CD4-positive, alpha-beta T cell treated with Interferon alpha-2 for 1 hour (primary cell): ENCODE measurements at places on chromosomes 12 and 14.

- DNase-seq, result no peak
Measured at GRCh38 chr12:56987011-56987410, 19.3 kb downstream of the ZBTB39 start.

DNA sequence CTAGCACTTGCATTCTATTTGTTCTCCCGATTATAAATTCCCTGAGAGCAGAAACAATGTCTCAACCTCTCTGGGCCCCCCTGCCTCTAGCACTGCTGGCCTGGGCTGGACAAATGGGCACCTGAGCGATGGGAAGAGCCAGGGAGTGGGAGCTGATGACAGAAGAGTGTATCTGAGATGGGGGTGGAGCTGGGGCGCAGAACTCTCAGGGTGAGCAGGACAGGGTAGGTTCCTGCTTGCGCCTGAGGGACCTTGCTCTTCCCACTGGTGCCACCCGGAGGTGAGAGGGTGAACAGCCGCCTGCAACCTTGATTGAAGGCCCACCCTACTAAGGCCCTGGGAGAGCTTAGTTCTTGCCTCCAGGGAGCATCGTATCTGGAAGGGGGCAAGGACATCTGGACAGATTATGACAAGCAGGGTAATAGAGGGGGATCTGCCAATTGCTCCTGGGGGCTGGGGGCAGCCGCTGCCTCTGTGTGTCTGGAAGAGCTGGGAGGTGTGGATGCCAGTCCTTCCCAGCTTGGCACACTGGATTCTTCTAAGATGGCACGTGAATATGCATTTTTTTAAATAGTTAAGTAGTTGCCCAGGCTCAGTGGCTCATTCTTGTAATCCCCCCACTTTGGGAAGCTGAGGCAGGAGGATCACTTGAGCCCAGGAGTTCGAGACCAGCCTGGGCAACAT lies 43.0 kb upstream of the TSPAN9 start:
- no peak for DNase-seq

GRCh38 chr14:92040431-92041051 lies 682 bp upstream of the TRIP11 start:
- DNase-seq, result peak; percentile 37

- DNase-seq, result peak; percentile 26
Measured at GRCh38 chr14:89504602-89505313, 87.7 kb upstream of the FOXN3 start.

GRCh38 chr14:103074729-103075367 lies 9.2 kb upstream of the LBHD2 start:
- peak; percentile 16 for DNase-seq

DNA sequence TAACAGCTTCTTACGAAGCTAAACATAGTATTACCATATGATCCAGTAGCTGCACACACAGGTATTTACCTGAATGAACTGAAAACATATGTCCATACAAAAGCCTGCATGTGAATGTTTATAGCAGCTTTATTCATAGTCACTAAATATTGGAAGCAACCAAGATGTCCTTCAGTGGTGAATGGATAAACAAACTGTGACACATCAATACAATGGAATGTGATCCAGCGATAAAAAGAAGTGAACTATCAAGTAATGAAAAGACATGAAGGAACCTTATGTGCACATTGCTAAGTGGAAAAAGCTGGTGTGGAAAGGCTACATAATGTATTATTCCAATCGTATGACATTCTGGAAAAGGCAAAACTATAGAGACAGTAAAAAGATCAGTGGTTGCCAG lies 38.1 kb upstream of the JDP2 start:
- no peak for DNase-seq

DNA sequence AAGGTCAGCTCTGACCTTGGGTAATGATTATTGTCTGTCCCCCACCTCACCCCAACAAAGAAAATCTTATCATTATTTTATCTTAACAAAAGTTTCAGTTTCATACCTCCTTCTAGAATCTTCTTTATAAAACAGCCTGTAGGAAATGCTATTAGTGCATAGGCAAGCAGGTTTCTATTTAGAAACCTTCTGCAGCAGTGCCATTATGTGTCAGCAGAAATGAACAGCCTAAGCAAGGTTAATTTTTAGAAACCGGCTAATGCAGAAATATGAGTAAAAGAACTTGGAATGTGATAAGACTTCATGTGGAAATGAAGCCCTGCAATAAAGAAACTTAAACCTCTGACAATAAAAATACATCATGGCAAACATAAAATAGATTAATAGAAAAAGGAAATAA lies 814.4 kb downstream of the FSCB start:
- no peak for DNase-seq

DNA sequence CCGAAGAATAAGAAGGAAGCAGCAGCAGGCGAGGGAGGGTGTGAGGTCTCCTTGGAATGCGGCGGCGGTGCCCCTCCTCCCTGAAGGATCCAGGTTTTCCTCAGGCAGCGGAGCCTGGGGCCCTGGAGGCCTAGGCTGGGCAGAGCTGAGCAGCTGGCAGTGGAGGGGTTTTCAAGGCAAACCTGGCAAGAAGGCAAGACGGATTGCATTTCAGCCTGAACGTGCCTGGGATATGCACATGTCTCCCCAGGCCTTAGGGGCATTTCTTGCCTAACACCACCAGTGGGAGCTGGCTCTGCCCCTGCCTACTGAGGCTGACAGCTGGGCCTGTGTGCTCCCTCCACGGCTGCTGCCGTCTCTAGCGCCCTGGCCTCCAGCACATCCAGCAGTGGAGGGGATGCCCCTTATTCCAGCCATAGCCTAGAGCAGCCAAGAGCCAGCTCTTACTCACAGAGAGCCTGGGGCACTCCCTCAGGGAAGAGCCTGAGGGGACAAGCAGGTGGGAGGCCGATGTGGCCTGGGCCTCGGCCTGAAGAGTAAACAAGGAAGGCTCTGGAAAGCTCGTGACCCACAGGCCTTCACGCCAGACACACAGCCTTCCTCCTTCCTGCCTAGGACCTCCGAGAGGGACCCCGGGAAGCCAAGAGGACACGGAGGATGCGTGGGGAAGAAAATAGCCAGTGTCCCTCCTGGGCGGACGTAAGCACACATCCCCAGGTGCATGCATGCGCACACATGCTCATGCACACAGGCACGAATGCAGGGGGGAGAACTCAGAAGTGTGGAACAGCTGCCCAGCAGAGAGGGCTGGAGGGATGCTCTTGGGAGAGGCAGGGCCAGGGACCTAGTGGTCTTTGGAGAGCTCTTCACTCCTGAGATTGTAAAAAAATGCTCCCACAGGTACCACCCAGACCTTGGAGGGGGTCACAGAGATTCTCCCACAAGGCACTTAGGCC lies 23.0 kb upstream of the EIF2B2 start:
- DNase-seq, result no peak

GRCh38 chr12:69687390-69687789 lies 11.7 kb downstream of the BEST3 start:
- no peak for DNase-seq

- no peak for DNase-seq
Measured at GRCh38 chr12:103833891-103834290, 7.1 kb downstream of the NT5DC3 start.

DNA sequence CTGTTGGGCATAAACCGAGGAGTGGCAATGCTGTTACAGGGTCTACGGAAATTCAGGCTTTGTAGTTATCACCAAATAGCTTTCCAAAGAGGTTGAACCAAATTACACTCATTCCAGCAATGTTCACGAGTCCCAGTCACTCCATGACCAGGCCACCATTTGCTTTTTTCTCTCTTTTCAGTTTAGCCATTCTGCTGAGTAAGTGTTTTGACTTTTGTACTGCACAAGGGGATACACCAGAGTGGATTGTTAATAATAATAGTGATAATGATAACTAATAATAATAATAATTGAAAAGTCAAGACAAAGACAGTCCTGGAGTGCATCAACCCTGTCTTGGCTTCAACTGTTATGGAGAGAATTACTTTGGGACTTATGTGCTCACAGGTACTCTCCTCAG lies 343.5 kb downstream of the AACS start:
- no peak for DNase-seq

DNA sequence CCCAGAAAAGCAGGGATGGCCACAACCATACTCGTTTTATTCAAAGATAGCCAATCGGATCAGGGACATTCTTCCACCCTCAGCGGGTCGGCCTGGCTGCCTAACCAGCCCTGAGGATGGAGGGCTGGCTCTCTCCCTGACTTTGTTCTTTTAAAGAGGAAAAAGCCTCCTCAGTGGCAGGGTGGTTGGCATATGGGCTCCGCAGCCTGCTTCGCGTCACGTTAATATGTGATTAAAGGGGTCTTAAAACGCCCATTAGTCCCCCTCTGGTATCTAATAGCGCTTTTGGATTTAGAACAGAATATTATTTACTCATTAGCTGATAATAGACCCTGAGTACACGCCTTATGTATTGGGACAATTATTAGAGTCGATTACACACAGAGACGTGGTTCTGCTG lies 199.4 kb downstream of the PHETA1 start:
- no peak for DNase-seq

DNA sequence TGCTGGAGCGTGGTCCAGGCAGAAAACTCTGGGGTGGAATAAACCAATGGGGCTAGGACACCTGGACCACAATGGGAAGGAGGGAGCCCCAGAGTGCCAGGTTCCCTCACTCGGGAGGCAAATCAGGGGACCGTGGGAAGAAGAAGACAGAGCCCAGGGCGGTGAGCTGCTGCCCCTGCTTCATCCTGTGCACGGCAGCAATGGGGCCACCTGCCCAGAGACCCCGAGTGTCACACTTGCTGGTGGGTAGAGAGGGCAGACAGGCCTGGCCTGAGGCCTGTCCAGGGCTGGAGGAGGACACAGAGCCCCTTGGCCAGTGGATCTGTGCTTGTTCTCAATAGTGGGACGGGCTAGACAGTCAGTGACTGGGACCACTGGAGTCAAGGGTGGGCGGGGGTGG lies 58.2 kb downstream of the DIO3 start:
- no peak for DNase-seq

GRCh38 chr12:102964872-102965271 lies 7.4 kb downstream of the ASCL1 start:
- DNase-seq, result no peak

GRCh38 chr14:60245380-60246177 lies 3.4 kb upstream of the PPM1A start:
- no peak for DNase-seq

DNA sequence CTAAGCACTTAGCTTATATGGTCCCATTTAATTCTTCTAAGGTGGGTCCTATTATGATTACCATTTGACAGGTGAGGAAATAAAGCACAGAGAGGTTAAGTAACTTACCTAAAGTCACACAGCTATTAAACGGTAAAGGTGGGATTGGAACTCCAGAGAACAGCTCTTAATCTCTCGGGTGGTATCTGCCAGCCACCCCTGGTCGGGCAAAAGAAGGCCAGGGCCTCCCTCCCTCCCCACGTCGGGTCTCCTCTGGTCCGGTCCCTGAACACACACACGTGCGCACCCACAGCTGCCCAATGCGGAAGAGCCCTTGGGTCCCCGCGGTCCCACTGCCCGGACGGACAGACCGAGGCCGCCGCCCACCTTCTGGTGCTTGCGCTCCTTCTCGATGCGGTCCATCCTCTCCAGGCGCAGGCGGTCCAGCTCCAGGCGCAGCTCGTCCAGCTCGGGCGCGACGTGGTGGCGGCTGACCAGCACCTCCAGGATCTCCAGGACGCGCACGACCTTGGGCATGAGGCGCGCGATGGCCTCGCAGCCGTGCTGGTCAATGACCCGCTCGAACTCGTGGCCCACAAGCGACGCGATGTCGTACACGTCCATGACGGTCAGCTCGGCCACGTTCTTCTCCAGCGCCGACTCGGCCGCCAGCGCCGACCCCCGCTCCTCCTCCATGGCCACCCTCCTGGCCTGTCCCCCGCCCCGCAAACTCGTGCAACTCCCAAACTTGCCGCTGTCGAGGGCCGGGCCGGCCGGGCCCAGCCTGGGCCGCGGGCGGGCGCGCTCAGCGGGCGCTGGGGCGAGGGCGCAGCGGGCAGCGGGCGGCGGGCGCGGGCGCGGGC lies 490 bp downstream of the RILPL1 start:
- DNase-seq, result no peak

- peak; percentile 34 for DNase-seq
Measured at GRCh38 chr14:67532998-67533753, at the start of gene PLEKHH1. Gene PLEKHH1 (plus strand): TSS chr14:67533290. CDS start chr14:67541868, 8,578 bp downstream.

GRCh38 chr12:20917269-20917668 lies 106.8 kb downstream of the SLCO1B3 start:
- DNase-seq, result no peak

GRCh38 chr12:237026-237815 lies 23.3 kb upstream of the SLC6A12 start:
- no peak for DNase-seq

DNA sequence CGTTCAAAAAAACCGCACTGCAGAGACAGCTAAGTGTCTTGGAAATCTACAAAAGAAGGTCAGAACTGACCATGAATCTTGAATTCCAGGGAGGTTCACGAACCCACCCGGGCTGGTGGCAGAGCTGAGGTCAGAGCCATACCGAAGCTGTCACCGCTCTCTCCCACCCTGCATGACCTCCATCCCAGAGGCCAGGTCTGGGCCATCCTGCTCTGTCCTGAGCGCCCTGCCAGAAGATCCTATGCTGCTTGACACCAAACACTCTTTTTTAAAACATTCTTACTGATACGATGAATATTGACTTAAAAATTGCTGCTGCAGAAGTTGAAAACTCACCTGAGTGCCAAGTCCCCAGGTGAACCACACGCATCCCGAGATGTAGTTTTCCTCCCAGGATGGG lies 329.1 kb upstream of the FKBP4 start:
- DNase-seq, result no peak

- no peak for DNase-seq
Measured at GRCh38 chr12:127342861-127343260, 924.1 kb upstream of the TMEM132C start.

- no peak for DNase-seq
Measured at GRCh38 chr12:59600171-59600570, 4.3 kb downstream of the SLC16A7 start.

DNA sequence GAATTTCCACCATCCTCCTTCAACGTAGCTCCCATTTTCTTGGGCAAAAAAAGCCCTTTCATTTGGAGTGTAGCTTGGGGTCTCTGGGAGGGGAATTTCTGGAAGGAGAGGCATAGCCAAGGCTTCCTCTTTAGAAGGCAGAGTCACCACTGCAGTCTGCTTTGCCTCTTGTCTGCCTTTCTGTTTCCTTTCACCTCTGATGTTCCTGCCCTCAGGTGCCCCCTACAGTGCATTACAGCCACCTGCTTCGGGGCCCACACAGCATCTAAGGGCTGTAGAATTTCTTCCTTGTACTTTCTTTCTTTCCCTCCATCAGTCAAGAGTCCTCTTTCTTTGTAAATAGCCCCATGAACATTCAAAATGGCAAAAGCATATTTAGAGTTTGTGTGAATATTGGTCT lies 1313.9 kb downstream of the TMEM121 start:
- no peak for DNase-seq
